ENCODE measurements at places on chromosomes 4 and X.

GRCh38 chr4:90209922-90210321 is 82.7 kb downstream of the CCSER1 start:
- DNase-seq, result no peak

GRCh38 chr4:143858456-143858855 is 46.9 kb downstream of the GYPE start:
- DNase-seq, result no peak

DNA sequence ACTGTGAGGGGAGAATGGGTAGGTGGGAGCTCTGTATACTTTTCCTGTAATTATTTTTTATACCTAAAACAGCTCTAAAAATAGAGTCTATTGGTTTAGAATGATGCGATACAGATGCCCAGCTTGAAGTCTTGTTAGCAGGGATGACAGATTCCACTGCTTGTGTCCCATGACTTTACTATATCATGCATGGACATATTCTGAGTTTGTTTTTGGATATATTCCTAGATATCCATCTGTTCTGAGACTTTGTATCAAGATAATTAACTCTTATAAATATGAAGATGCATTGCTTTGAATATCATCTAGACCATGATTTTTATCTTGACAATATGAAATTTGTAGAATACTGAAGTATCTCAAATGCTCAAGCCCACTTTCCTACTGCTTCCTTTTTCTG is 1058.1 kb downstream of the RAPGEF2 start:
- no peak for DNase-seq

- no peak for DNase-seq
Observed at GRCh38 chr4:74028504-74028903, 10.0 kb downstream of the CXCL3 start.

DNA sequence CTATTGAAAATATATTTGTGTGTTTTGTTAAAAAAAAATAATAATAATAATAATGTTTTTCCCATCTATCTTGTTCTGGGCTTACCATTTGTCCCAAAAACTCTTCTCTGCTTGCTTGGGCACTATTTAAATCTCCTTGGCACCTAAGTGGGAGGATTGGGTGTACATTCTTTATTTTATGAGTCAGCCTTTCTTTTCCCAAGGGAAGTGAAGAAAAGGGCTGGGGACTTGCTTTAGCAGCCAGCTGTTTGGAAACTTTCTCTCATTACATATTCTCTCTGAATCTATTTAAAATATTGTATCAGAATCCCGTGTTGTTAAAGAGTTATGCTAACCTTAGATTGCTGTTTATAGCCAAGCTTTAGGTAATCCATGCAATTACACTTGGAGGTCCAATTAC is 2332.4 kb downstream of the ARAP2 start:
- no peak for DNase-seq

GRCh38 chr4:145760961-145761929 is 81.3 kb downstream of the C4orf51 start:
- no peak for DNase-seq

GRCh38 chr4:20773144-20773997 is 73.1 kb downstream of the PACRGL start:
- no peak for DNase-seq

DNA sequence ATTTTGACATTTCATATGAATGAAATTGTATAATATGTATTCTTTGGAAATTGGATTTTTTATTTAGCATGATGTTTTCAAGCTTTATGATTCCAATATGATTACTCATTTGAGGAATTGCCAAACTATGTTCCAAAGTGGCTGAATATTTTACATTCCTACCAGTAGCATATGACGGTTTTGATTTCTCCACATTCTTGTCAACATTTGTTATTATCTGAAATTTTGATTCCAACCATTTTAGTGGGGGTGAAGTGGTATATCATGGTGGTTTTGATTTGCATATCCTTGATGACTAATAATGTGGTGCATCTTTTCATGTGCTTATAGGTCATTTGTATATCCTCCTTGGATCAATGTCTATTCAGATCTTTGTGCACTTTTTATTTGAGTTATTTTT is 2.6 kb upstream of the BEX1 start:
- DNase-seq, result no peak

GRCh38 chr4:159358226-159358625 is 255.3 kb downstream of the RAPGEF2 start:
- DNase-seq, result no peak

DNA sequence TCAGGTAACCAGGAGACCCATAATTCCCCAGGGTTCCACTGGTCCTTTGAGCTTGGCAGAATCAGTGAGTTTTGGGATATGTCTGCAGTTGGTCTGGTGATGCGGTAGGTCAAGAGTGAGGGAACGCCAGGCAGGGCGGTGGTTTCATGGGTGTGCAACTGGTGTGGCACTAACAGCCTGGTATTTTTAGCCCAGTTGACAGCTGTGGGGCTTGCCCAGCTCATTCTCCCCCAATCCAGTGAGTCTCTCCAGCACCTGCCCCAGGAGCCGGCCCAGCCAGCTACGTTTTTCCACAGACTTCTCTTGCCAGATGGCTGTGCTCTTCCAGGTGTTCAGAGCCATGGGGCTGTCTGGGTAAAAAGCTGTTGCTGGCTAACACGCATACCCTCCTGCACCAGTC is 1019.9 kb downstream of the CCSER1 start:
- no peak for DNase-seq

GRCh38 chr4:82994834-82995233 is 15.8 kb downstream of the LIN54 start:
- no peak for DNase-seq

- peak; percentile 11 for DNase-seq
Observed at GRCh38 chrX:275967-276580, 5.1 kb upstream of the PLCXD1 start.

GRCh38 chrX:72714478-72714916 is 391 bp upstream of the PHKA1 start:
- no peak for DNase-seq

DNA sequence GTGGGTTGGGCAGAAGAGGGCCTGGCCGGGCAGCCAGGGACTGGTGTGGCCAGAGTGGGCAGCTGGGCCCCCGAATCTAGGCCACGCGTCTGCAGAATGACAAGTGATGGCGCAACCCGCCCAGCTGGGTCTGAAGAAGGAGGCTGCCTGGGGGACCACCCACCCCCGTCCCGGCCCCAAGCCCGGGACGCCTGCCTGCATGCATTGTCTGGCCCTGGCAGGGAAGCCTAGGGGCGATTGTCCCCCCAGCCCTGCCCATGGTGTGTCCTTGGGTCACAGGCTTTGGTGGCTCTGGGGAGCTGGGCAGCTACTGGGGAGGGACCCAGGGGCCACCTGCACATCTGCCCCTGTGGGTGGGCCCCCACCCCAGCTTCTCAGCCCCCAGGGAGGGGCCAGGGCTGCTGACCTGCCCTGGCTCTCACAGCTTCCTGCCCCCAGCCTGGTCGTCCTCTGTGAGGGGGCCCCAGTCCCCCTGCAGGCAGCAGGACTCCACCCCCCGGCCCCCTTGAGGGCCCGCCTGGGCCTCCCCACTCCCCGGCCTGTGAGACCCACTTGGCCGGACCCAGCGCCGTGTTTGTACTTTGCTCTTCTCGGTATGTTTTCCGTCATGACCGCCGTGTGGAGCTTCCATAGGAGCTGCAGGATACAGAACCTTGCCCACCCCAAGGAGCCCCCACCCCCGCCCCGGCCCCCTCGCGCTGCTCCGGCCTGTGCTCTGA is 4.9 kb downstream of the FGFR3 start:
- DNase-seq, result no peak

All from activated T-helper 1 cell treated with anti-CD3 and anti-CD28 coated beads, Interleukin-12 subunit alpha, Interleukin-12 subunit beta, Interleukin-2, Interleukin-4 antibody, amounts not matched to agents 30 ng/mL and 10 ng/mL and 1 ng/mL, durations not matched to agents 14 hours and 24 hours and 36 hours (primary cell).